ENCODE measurements at places on chromosomes 7 and 10.
A peak's percentile ranks its signal among the peaks of the same experiment; 100 is the strongest.

DNA sequence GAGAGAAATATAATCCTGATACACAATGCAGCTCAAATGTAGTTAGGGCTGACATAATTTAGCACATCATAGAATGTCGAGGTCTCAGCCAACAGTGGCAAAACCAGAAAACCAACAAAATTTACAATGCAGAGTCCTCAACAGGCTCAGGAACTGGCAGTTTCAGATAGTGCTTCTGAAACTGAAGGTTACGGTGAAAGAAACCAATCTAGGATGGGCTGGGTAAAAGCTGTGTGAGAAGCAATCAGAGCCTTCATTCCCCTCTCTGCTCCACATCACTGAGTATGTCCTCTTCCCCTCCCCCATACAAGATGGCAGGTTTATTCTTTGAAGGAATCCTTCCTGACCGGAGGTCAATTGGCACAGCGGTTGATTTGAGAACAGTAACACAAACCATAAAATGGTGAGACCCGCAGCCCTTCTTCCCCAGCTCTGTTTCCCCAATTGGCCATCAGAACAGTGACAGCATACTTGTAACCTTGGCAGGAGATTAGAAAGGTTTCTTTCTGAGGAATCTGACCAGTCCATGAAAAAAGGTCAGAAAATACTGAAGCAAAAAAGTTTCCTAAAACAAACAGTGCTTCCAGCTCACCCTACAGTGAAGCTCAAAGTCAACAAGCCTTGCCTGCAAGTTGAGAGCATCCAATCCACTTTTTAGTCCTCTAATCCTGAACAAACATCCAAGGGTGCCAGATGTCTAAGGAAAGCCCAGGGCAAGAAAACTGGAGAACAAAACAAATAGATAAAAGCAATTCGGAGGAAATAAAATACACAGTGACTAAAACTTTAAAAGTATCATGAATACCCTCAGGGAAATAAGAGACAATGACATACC lies 53.9 kb upstream of the IL6 start:
- no peak for DNase-seq

DNA sequence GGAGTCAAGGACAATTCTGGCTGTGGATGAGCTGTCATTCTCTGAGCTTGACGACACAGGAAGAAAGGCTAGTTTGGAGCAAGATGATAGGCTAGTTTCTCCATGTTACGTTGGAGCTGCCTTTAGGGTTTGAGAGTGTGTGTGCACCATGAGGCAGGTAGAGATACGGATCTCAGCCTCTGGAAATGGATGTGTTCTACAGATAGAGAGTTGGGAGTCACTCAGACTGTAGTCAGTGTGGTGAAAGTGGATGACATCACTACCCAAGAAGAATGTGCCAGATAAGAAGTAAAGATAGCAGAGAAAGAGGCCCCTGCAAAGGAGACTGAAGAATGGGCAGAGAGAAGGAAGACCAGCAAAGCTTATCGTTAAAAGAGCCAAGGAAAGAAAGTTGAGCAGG lies 42.4 kb downstream of the PNLIPRP3 start:
- peak; percentile 39 for DNase-seq

- DNase-seq = no peak
Measured at GRCh38 chr10:47094636-47095035, 183.4 kb downstream of the PTPN20 start.

DNA sequence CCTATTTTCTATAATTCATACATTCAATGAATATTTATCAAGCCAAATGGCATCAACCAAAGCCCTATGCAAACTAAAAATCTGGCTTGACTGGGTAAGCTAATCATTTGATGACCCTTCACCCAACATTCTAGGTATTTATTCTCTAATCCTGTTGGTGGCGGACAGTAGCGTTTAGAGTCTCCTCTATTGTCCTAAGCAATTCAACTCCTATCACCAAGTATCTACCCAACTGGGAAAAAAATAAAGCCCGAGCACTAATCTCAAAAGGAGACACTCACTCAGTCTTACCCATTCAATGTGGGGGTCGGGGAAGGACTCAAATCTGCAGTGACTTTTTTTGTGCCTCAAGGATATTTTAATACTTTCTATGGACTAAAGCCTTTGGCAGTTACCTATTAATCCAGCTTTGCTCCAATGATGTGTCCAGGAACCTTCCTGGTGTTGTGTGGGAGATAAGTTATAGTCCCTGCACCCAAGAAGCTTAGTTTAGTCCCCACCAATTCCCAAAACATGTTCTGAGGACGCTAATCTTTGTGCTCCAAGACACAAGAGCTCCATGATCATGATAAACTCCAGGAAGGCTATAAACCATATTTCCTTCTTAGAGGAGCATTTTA lies 30.6 kb downstream of the DNMBP start:
- DNase-seq = no peak

DNA sequence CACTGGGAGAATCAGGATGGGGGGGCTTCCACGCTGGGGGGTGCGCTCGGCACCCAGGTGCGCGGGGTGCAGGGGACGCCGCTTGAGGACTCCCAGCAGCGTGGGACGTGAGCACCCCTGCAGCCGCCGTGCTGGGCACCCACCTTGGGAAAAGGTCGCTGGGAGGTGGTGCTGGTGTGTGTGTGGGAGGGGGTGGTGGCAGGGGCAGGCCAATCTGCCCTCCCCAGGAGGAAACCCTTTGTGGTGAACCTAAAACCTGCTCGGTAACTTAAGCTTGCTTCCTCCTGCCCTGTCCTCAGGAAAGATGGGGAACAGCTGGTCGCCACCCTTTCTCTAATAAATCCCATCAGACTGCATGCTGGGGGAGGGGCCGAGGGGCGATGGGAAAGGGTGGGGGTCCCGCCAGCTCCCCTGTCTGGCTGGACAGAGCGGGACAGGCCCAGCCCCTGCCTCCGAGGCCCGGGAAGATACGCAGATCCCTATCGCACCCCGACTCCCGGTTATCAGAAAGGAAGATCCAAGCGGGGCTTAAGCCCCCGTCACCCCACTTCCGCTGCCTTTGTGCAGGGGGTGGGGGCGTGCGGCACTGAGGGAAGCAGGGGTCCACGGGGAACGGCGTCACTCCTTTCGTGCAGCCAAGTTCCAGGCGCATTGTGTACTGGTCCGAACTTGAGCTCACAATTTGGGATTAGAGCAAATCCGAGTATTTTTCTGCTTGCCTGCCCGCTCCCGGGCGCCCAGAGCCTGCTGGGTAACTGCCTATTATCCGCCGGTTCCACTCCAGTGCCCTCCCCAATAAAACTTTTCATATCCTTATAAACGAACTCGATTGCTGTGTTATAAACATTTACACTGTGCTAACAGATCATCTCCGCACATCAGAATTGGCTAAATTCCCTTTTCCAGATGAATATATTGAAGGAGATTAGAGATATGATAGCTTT lies 64.6 kb downstream of the UNCX start:
- no peak for DNase-seq

- DNase-seq = no peak
Measured at GRCh38 chr10:91511549-91512330, 101.6 kb downstream of the HECTD2 start.

- no peak for DNase-seq
Measured at GRCh38 chr10:119349341-119349740, 142.0 kb downstream of the GRK5 start.

- DNase-seq = no peak
Measured at GRCh38 chr10:61112771-61113170, 168.8 kb upstream of the RHOBTB1 start.

GRCh38 chr7:33820206-33820605 lies 85.1 kb upstream of the BMPER start:
- DNase-seq = no peak

- DNase-seq = no peak
Measured at GRCh38 chr10:71225291-71226058, 13.1 kb downstream of the UNC5B start.

- DNase-seq = no peak
Measured at GRCh38 chr7:22333680-22334141, 23.2 kb downstream of the RAPGEF5 start.
